Urinary bladder (tissue), 4 donors: ENCODE measurements at places on chromosomes 6 and 20. TPM values are rescaled to one million over a fixed set of nuclear protein-coding genes. Genes with fewer than 3 reads are reported as not detected.

RIPPLY2 gene
- 2.5 TPM for polyA plus RNA-seq

DNA sequence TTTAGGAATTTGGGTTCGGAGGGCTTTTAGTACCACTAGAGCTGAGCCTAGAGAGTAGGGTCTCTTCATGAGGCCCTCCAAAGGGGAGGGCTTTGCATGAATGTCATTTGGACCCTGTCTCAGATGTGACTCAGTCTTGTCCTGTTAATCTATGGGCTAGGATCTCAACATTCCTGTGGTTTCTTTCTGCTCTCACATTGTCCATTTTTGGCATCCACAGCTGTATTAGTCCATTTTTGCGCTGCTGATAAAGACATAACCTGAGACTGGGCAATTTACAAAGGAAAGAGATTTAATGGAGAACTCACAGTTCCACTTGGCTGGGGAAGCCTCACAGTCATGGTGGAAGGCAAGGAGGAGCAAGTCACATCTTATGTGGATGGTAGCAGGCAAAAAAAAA lies 61.0 kb downstream of the CRYBG1 start:
- no peak for DNase-seq

FAXC gene
- 28.0 TPM for polyA plus RNA-seq

- no peak for DNase-seq
These were observed 154.3 kb upstream of the DTNBP1 start for GRCh38 chr6:15817100-15817499.

GRCh38 chr6:167788563-167788903 lies 38.2 kb upstream of the AFDN start:
- no peak for DNase-seq

- no peak for DNase-seq
These were observed 183.2 kb downstream of the DLL1 start for GRCh38 chr6:170107606-170108222.

DNA sequence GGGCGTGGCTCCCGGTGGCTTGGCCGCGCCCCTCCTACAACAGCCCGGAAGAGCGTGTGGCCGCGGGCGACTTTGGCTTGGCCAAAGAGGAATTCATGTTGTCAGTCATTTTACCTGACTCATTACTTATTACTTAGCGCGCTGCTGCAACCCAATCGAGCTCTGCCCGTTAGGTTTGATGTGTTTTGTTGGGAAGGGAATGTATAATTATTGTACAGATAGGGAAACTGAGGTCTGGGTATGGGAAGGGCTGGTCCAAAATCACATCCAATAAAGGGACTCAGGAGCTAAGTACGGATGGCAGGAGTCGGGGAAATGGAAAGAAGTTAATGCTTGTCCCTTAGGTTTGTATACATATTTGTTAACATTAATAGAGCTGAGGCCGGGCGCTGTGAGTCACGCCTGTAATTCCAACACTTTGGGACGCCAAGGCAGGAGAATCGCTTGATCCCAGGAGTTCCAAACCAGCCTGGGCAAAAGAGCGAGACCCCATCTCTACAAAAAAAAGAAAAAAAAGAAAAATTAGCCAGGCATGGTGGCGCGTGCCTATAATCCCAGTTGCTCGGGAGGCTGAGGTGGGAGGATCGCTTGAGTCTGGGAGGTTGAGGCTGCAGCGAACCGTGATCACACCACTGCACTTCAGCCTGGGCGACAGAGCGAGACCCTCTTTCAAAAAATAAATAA lies 639 bp upstream of the ZNF335 start:
- DNase-seq, result no peak

- no peak for DNase-seq
These were observed 131.8 kb upstream of the JARID2 start for GRCh38 chr6:15114061-15114460.

CHMP4B gene
- polyA plus RNA-seq, result 193 TPM

ABHD16B gene
- polyA plus RNA-seq, result 0.68 TPM

DNA sequence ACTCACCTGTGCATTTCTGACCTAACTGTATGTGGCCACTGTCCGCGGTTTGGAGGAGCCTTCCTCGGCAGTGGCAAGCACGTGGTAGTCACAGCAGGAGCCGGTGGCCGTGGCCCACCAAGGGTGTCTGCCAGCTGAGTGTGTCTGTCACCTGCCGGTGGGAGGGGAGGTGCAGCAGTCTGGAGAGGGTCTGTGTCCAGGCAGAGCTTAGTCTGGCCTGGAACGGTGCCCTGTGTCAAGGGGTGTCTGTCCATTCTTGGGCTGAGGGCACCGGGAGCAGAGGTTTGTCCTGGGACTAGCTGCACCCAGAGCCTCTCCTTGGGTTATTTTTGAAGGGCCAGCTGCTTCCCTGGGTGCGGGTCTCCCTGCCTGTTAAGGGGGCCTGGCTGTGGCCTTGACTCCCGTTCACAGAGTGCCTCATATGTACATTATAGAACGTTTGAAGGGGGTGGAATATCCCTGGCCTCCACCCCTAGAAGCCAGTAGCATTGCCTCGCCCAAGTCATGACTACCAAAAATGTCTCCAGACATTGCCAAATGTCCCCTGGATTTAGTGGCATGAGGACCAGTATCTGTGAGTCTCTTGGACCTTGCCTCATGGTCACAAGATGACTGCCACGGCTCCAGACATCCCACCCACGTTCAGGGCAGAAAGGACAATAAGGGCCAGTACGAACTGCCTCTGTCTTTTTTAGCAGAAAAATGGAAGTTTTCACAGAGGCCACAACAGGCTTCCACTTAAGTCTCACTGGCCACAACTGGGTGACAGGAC lies 5.2 kb downstream of the RBM38 start:
- DNase-seq, result no peak

DNA sequence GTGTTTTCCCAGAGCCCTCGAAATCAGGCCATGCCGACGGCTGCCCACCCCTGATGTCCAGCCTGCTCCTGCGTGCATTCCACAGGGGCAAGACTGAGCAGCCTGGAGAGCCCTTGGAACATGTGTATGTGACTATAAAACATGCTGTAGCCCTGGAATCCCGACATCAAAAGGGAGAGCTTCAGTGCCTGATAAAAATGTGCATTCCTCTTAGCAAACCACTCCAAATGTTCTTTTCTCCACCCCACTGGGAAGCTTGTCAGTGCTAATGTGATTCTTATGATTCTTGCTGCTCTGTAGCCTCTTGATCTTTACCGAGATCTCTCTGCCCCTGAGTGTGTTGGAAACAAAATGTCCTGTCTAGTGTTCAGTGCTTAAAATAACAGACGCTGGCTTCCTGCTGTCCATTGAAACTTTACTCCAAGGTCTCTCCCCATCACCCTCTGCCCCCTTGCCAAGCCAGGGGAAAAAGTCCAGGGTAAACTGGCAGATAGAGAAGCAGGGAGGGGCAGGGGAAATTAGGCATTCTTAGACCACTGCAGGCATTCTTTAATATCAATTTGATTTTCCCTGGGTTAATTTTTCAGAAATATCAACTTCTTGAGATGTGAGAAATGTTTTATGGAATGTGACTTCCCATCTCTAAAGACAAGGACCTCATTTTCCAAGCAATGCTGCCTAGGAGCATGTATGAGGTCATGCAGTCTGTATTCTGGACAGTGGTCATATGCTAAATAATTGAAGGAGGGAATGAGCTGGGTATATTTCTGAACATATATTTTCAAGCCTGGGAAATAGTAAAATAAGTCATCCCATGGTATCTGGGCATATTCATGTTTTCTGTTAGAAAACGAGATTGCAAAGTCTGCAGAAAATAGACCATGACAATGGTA lies 73.8 kb upstream of the ISM1 start:
- no peak for DNase-seq

GRCh38 chr6:92681401-92681800 lies 738.0 kb downstream of the EPHA7 start:
- DNase-seq, result no peak

DNA sequence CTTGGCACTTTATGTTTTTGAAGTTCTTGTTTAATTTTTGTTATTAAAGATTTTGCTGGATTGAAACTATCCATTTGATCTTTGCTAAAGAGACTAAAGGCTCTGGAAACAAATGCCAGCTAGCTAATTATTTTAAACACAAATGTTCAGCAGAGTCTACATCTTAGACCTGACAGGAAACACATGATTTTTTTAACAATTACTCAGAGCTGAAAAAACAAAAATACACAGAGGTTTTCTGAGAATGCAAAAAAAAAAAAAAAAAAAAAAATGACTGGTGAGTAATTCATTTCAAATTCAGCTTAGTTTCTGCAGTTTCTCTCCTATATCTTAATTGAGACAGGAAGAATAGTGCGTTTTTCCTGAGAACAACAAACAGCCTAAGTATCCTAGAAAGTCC lies 448.0 kb downstream of the TENT5A start:
- DNase-seq, result no peak

GRCh38 chr20:23116311-23117089 lies 30.4 kb upstream of the CD93 start:
- no peak for DNase-seq

DNA sequence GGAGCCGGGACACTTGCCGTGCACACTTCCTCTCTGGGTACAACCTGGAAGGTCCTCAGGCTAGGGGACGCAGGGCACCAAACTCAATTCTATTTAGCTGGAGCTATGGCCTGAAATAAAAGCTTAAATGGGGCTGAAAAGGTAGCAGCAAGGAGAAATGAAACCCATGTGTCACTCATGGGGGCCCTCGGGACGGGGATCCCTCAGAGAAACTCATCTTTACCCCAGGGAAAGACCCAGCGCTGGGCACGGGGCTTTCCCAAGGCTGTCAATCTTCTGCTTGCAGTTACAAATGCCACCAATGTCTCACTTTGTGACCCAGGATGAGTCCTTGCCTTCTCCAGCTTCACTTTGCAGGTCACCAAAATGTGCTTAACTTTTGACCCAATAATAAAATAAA lies 16.5 kb downstream of the SNAI1 start:
- DNase-seq, result no peak

- DNase-seq, result no peak
These were observed 186.5 kb downstream of the MAFB start for GRCh38 chr20:40502576-40502975.

DNA sequence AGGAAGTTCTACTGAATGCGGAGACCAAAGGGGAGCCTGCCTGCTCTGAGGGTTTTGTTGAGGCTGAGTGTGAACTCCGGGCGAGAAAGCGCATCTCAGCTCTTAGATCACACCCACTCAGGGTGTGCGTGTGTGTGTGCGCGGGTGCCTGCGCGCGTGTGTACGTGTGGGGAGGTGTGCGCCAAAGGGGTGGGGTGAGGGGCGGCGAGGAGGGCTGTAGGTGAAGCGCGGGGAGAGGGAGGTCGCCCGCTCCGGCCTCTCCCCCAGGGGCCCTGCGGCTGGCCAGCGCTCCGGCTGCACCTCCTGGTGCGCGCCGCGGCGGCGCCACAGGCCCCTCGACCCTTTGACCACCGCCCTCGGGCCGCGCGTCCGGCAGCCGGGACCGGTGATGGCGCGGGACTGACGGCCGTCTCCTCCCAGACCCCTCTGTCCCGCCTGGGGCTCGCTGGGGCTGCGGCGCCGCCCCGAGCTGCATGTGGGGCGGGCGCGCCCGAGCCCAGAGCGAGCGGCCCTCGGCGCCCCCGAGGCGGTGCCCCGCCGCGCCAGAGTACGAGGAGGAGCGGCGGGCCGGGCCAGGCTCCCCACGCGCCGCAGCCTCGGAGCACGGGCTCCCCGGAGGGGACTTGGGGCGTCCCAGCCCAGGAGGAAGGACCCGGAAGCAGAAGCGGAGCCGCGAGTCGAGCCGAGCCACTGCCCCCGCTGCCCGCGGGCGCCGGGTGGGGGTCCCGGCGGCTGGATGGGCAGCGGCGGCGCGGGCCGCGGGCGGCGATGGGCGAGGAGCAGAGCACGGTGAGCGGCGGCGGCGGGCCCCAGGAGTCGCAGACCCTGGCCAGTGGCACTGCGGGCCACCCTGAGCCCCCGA lies at the start of gene RNF217:
Gene RNF217 (plus strand): TSS at position 661 of the 862 bp plus-strand sequence. CDS start 108 bp downstream, at position 769.
- DNase-seq, result peak; percentile 32

HRH3 gene
- 0.10 TPM for polyA plus RNA-seq

GRCh38 chr20:47150403-47151152 lies 205.9 kb downstream of the ZMYND8 start:
- peak; percentile 18 for DNase-seq
